Neural crest cell (in vitro differentiated cells): ENCODE measurements at places on chromosomes 13 and 19. TPM values are rescaled to one million over a fixed set of nuclear protein-coding genes. Genes with fewer than 3 reads are reported as not detected.

POU2F2 gene
- 2.3 and 2.5 TPM in 2 replicates for total RNA-seq

SHISA7 gene
- total RNA-seq: 0.54 and 0.59 TPM in 2 replicates

PTGER1 gene
- total RNA-seq: 0.27 and 0.40 TPM in 2 replicates

RAB20 gene
- total RNA-seq: 0.59 and 0.77 TPM in 2 replicates

AMER2 gene
- total RNA-seq: 3.9 and 4.1 TPM in 2 replicates

CACNA1A gene
- 2.8 and 3.0 TPM in 2 replicates for total RNA-seq

ADM5 gene
- 11.8 TPM in 2 replicates for total RNA-seq

LGALS14 gene
- total RNA-seq: not detected in 2 replicates
